ENCODE measurements at places on chromosomes 4 and X.

GRCh38 chrX:107574054-107574683 is 54.1 kb upstream of the PRPS1 start:
- DNase-seq = peak; percentile 61

GRCh38 chr4:140557831-140558435 is 10.8 kb downstream of the UCP1 start:
- no peak for DNase-seq

DNA sequence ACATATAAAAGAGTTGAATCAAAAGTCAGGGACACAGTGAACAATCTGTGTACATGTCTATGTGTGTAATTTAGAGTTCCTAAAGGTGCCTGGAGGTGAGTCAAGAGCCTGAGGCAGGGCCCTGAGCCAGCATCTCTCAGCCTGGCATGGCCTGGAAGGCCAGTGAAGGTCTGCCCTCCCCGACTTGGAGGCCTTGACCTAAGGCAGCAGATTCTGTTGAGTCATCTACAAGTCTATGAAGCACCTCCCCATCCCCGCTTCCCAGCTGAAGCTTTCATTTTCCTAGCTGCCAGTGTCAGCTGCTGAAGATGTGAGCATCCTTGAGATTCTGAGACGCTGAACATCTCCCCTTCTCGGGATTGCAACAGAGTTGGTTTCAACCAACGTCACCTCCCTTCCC is 583.9 kb downstream of the BCOR start:
- no peak for DNase-seq

GRCh38 chr4:175480404-175480803 is 331.7 kb downstream of the GPM6A start:
- no peak for DNase-seq

- DNase-seq = no peak
These were observed 25.4 kb downstream of the F11 start for GRCh38 chr4:186291256-186291890.

DNA sequence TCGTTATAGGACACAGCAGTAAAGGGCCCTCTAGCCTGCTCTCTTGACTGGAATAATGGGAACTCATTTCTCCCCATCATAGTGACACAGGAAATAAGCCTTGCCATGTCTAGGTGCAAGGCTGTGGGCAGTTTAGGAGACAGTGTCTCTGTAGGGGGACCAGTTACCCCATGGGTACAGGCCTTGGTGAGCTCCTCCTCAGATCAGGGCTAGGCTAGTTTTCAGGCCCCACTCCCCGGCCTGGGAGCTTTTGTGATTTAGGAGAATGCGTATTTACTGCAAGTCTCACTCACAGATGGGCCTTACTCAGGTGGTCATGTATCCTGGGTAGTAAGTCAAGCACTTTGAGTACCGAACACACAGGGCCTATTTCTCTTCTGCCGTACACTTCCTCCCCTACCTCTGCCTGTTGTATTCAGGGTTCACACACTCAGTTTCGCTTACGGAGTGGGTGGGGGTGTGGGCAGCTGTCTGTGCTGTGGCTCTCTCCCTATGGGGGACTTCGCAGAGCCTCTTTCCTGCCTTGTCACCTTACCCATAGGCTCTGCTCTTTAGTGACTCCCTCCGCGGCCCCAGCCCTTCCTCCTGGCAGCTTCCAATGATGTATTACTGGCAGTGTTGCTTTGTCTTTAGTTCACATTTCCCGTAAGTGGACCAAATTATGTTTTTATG is 34.2 kb downstream of the FAM193A start:
- DNase-seq = peak; percentile 34

DNA sequence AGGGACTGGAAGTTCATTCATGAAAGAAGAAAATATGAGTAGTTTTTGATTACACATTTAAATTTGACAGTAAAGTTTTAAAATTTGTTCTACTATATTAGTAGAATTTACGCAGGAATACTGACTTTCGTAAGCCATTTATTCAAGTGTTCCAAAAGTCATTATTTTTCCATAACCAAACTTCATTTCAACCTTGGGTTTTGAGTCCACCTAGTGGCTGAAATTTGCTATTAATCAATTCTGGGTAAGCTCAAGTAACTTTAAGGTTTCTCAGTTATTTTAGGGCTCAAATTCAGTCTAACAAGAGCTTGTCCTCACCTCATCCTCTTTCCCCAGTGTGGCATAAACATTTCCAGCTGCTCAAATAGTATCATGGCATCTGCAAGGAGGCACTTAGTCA is 175.4 kb downstream of the SH3BGRL start:
- DNase-seq = peak; percentile 62

DNA sequence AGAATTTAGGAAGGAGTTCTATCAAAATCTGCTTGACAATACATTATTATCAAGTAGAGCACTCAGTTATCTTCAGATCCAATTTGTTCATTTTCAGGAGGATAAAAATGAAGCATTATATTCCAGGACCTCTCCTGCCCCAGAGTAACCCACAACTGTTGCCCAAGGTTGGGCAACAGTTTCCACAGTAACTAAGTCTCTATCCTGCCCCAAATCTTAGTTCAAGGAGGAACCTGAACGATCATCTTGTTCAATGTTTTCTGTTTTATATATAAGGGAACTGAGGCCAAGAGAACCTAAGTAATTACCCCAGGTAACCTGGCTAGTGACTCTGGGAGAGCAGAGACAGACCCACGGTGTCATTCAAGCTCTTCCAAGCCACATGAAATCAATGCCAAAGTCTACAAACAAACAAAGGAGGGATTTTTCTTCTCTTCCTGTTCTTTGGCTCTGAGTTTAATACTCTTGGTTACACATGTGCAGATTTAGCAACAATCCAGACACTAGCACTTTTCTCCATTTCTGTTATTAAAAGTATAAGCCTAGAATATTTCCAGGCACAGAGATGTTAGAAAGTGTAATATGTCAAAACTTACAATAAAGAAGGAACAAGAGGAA is 105.6 kb downstream of the C4orf51 start:
- peak; percentile 33 for DNase-seq

DNA sequence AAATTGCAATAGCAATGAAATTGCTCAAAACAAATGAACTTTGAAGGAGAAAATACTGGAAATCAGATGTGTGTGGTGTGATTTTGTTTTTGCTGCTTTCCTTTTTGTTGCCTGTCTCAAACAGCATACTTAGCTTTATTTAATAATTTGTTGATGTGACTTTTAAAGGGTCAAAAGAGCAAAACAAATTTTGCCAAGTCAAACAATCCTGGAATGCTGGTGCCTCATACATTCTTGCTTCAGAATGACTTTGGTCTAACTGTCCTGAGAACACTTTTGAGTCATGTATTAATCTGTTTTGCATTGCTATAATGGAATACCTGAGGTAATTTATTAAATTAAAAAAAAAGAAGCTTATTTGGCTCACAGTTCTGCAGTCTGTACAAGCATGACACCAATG is 3.4 kb downstream of the PF4V1 start:
- peak; percentile 84 for DNase-seq

DNA sequence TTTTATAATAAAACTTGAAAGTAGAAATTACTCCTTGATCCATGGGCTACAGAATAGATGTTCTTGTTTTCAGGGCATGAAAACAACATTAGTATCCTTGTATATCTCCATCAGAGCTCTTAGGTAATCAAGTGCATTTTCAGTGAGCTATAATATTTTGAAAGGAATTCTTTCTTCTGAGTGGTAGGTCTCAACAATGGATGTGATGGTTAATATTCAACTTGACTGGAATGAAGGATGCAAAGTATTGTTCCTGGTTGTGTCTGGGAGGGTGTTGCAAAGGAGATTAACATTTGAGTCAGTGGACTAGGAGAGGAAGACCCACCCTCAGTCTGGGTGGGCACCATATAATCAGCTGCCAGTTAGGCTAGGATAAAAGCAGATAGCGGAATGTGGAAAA is 100.1 kb downstream of the LCORL start:
- no peak for DNase-seq

DNA sequence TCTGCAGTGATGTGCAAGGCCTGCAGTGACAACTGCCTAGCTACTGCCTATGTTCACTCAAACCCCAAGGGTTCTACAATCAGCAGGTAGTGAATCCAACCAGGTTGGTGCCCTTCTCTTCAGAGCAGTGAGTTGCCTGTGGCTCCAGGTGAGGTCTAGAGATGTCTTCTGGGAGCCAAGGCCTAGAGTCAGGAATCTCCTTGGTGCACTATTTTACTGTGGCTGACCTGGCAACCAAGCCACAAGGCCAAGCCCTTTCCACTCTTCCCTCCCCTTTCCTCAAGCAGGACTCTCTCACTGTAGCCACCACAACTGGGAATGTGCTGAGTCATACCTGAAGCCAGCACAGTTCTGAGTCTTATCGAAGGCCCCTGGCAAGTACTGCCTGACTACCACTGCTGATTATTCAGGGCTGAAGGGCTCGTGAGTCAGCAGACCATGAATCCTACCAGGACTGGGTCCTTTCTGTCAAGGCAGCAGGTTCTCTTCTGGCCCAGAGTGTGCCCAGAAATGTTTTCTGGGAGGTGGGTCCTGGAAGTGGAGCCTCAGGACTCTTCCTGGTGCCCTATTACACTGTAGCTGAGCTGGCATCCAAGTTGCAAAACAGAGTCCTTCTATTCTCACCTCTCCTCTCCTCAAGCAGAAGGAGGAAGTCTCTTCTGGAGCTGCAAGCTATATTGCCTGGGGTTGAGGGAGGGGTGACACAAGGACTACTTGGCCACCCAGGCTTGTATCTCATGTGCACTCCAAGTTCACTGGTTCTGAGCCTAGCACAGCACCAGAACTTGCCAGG is 111.6 kb downstream of the BTC start:
- peak; percentile 94 for DNase-seq

DNA sequence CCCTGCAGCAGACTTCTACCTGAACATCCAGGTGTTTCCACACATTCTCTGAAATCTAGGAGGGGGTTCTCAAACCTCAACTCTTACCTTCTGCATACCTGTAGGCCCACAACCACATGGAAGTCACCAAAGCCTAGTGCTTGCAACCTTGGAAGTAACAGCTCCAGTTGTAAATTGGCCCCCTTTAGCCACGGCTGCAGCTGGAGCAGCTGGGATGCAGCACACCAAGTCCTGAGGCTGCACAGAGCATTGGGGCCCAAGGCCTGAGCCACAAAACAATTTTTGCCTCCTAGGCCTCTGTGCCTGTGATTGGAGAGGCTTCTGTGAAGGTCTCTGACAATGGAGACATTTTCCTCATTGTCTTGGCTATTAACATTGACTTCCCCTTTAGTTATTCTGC is 772.4 kb upstream of the INTU start:
- no peak for DNase-seq

GRCh38 chrX:78029663-78030062 is 60.2 kb upstream of the PGAM4 start:
- peak; percentile 59 for DNase-seq

DNA sequence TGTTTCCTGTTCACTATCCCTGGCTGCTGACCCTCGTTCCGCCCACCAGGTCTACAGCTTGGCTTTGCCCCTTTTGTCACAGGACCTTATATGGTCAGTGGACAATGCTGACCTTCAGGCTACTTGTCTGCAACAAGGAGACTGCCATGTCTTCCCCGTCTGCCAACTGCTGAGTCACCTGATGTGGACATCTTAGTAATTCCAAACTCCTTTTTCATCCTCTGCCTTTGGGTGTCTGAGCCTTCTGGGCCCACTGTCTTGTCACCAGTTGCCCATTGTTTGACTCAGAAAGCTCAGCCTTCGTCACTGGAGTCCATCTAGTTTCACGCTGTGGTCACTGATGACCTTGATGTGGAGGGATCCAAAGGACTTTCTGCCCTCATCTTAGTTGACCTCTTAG is 30.2 kb downstream of the GPRIN3 start:
- DNase-seq = no peak

GRCh38 chr4:74948236-74948635 is 15.3 kb downstream of the PARM1 start:
- no peak for DNase-seq

- DNase-seq = no peak
These were observed 1804.7 kb downstream of the STIM2 start for GRCh38 chr4:28665306-28665705.

DNA sequence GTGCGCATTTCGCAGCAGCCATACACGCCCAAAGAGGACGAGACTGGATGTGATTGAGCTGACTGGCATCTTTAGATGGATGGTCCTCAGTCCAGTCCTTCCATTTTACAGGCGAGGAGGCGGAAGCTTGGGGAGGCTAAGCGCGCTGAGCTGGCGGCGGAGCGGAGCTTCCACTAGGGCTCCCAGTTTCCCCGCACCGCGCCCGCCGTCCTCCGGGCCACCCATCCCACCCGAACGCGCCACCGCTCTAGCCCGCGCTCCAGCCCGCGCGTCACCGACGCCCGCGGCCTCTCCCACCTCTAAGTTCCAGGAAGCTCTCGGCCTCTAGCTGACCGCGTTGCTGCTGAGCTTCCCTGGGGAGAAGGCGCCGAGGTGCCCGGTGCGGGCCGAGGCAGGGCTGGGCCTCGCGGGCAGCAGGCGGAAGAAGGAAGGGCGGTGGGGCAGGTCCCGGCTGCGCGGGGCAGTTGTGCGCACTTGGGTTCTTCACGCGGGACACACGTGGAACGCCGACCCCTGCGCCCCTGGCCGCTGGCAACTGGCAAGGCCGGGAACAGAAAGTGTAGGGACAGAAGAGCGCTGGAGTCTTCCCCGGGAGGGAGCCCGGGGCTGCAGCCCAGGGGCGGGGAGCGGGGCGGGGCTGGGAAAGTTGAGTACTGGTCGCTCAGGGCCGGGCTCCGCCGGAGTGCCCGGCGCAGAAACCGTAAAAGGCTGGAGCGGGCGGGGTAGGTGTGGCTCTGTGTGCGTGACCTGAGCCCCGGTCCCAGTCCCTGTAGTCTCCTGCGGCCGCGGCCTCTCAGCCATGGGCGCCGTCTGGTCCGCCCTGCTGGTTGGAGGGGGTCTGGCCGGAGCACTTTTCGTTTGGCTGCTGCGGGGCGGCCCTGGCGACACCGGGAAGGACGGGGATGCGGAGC is at the start of gene STBD1:
STBD1 (plus strand) TSS at position 763 of the 911 bp plus-strand sequence; CDS start at position 800, 37 bp downstream.
- DNase-seq = peak; percentile 50

DNA sequence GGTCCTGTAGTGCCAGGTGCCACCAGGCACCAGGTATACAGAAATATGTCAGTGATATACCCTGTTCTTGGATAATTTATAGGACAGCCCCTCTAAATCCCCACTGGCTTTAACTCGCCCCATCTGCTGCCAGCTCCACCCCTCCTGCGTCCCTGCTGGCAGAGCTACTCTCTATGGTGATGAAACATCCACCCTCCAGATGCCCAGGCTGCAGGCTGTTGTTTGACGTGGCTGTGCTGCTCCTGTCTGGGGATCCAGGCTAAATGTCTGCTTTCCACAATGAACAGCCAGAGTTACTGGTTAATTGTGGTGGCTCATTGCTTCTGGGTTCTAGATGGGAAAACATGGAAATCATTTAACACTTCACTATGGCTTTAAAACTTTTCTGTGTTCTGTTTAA is 12.9 kb downstream of the NHSL2 start:
- DNase-seq = peak; percentile 16

DNA sequence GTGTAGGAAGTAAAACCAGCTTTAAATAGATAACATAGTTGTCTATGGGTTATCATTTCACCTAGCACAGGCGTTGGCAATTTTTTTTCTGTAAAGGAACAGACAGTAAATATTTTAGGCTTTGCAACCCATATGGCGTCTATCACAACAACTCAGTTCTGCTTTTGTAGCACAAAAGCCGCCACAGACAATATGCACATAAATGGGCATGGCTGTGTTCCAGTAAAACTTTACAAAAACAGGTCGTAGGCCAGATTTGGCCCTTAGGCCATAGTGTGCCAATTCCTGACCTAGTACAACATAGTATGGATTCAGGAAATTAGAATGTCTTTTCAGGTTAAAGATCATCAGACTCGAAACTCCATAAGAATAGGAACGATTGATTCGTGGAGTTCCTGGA is 265.3 kb upstream of the GK2 start:
- no peak for DNase-seq

GRCh38 chr4:157043131-157043530 is 32.8 kb upstream of the GLRB start:
- DNase-seq = peak; percentile 18

Measured in fibroblast of the aortic adventitia (primary cell).